ENCODE measurements at places on chromosomes 11 and 22. TPM values are rescaled to one million over a fixed set of nuclear protein-coding genes. Genes with fewer than 3 reads are reported as not detected.

DDI1 gene
- total RNA-seq, result not detected

MOV10L1 gene
- total RNA-seq, result 1.8 TPM

MAPK12 gene
- 11.8 TPM for total RNA-seq

NCF4 gene
- total RNA-seq, result 3.0 TPM

KRTAP5-11 gene
- not detected for total RNA-seq

NXPE1 gene
- total RNA-seq, result not detected

OLFML1 gene
- total RNA-seq, result 1.2 TPM

TXN2 gene
- total RNA-seq, result 25.1 TPM

SLC22A6 gene
- total RNA-seq, result 5.8 TPM

TMPRSS5 gene
- 2.1 TPM for total RNA-seq

TMPRSS13 gene
- 0.23 TPM for total RNA-seq

ELFN2 gene
- total RNA-seq, result 16.8 TPM
